ENCODE measurements at places on chromosomes 13 and 19.

- no peak for DNase-seq
Observed at GRCh38 chr13:91292630-91293221, 54.8 kb upstream of the MIR17HG start.

GRCh38 chr13:40206241-40207000, 460.0 kb downstream of the FOXO1 start:
- DNase-seq = peak; percentile 36

- no peak for DNase-seq
Observed at GRCh38 chr13:53411463-53411862, 382.9 kb downstream of the OLFM4 start.

GRCh38 chr19:29851769-29852521, 40.2 kb downstream of the CCNE1 start:
- no peak for DNase-seq

DNA sequence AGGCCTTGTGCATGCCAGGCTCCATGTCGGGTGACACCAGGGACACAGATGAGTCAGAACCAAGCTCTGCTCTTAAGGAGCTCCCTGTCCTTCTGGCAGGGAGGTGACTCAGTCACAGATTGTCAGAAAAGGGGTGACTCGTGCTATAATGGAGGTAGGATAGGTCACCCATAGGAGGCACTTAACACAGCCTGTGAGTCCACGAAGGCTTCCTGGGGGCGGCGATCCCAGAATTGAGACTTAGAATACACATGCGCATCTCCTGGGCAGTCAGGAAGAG, 19.6 kb downstream of the FUZ start:
- peak; percentile 18 for DNase-seq

DNA sequence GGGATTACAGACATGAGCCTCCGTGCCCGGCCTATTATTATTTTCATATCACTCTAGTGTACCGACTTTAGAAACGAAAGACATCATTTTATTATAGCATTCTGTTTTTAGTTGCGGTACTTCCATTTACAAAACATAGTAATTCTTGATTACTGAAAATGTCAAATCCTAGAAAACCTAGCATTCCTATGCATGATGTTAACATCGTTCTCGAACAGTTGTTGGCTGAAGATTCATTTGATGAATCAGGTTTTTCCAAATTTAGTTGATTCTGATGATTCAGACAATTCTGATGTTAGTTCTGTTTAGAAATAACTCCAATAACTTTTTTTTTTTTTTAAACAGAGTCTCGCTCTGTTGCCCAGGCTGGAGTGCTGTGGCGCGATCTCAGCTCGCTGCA, 11.5 kb upstream of the MTRF1 start:
- DNase-seq = no peak

DNA sequence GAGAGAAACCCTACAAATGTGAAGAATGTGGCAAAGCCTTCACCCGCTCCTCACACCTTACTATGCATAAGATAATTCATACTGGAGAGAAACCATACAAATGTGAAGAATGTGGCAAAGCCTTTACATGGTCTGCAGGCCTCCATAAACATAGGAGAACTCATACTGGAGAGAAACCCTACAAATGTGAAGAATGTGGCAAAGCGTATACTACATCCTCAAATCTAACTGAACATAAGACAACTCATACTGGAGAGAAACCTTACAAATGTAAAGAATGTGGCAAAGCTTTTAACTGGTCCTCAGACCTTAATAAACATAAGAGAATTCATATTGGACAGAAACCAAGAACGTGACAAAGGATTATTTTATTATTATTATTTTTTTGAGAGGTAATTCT, 30.7 kb downstream of the ZNF486 start:
- DNase-seq = no peak

- no peak for DNase-seq
Observed at GRCh38 chr13:33919120-33919519, 101.2 kb downstream of the RFC3 start.

- DNase-seq = no peak
Observed at GRCh38 chr13:111519490-111520170, 199.2 kb downstream of the TEX29 start.

DNA sequence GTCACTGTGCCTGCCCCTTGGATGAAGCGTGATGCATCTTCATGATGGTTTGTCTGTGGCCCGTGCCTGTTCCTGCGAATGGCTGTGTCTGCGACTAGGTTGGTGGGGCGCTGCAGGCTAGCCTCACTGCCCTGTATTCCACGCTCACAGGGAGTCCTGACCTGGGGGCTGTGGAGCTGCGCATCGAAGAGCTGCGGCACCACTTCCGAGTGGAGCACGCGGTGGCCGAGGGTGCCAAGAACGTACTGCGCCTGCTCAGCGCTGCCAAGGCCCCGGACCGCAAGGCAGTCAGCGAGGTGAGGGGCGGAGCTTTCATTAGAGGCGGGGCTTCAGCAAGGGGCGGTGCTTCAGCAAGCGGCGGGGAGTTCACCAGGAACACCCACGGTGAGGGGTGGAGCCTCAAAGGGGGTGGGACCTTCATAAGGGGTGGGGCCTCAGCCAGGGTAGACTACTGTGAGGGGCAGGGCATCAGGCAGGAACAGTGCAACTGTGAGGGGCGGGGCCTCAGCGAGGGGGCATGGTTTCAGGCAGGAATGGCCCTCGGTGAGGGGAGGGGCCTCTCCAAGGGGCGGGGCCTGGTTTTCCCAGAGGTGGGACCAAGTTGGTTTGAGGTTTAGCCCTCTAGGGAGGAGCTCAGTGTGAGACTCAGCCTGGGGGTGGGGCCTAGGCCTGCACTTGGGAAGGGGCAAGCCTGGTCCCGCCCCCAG, 17.2 kb downstream of the PKN1 start:
- DNase-seq = no peak

DNA sequence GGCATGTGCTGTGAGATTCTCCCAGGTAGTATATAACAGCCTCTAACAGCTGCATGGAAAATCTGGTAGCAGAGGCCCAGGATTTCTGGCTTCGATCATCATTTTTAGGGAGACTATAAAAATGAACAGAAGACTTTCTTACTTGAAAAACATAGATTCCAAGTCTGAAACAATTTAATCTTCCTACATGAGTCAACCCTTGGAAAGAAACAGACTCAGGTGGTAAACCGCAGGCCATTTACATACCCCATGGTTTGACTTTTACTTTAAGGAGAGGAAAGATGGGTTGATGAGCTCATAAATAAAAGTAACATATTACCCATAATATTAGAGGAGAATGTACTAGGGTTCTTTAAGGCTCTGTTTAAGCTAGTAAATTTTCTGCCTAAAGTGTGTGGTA, 121.6 kb downstream of the CYSLTR2 start:
- peak; percentile 85 for DNase-seq
